ENCODE measurements at places on chromosomes 13 and 19.

GRCh38 chr13:33678084-33678483 is 139.9 kb upstream of the RFC3 start:
- DNase-seq: no peak

GRCh38 chr19:4455719-4456475 is 1.7 kb downstream of the UBXN6 start:
- DNase-seq: no peak

- no peak for DNase-seq
Measured at GRCh38 chr19:31109636-31110035, 239.6 kb downstream of the TSHZ3 start.

GRCh38 chr13:45872566-45872965 is 21.0 kb upstream of the SIAH3 start:
- no peak for DNase-seq

- DNase-seq: no peak
Measured at GRCh38 chr19:2062770-2063169, 11.7 kb upstream of the MKNK2 start.

- peak; percentile 77 for DNase-seq
Measured at GRCh38 chr19:52343548-52343947, 7.5 kb downstream of the ZNF610 start.

Measured in OCI-M1 (cell line).